ENCODE measurements at places on chromosomes 4 and X.

GRCh38 chrX:147183161-147183560 lies 368.6 kb upstream of the CXorf51A start:
- DNase-seq, result no peak

- no peak for DNase-seq
These were observed 22.3 kb downstream of the PJA1 start for GRCh38 chrX:69142788-69143469.

DNA sequence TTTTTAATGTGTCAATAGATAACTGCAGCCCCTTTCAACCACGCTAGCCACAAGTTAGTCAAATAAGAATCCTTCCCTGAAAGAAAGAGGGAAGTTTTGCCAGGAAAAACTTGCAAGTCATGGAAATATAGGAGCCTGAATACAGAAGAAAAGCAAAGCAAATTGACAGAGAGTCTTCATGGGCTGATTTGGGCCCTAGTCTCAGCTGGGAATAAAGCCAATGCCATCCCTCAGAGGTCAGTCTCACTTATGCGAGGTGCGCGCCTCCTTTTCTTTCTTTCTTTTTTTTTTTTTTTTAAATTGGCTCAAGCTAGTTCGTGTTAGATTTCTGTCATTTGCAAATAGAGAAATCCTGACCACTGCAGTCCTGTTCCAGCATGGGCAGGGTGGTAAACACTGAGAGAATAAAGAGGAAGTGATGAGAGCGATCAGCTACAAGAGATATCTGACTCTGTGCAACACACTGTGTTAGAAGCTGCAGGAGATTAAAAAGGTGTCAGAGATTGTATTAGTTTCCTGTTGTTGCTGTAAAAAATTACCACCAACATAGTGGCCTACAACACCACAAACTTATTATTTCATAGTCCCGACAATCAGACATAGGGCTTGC lies 299.7 kb downstream of the LDB2 start:
- DNase-seq, result no peak

DNA sequence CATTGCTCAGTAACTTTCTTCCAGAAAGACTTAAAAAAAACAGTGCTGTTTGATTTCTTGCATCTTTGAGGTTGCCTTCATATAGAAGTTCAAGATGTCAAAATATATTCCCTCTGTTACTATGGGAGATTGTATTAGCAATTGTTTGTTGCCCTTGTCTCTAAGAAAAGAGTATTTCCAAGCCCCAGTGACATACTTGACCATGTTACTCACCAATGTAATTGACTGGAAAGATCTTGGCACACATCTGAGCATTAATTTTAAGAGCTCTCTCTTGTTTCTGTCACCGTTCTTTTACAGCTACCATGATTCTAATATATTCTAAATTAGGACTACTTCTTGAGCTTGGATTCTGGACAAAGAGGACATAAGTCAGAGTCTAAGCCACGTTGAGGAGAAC lies 902.7 kb upstream of the EPHA5 start:
- DNase-seq, result no peak

DNA sequence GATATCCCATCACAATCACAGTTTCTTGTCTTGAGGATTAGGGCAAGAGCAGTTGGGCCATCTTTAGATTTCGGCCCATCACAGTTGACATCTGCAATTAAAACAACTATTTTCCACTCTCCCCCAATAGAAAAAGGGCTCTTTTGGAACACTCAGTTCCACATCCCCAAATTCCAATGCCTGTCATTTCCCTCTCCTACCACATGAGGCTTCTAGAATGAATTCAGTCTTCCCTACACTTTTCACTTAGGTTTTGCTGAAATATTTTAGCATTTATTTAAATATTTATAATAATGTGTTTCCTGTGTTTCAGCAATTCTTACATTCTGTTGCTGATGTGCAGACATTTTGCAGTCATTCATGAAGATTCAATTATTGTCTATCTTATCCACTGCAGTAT lies 118.4 kb downstream of the COX18 start:
- DNase-seq, result no peak

DNA sequence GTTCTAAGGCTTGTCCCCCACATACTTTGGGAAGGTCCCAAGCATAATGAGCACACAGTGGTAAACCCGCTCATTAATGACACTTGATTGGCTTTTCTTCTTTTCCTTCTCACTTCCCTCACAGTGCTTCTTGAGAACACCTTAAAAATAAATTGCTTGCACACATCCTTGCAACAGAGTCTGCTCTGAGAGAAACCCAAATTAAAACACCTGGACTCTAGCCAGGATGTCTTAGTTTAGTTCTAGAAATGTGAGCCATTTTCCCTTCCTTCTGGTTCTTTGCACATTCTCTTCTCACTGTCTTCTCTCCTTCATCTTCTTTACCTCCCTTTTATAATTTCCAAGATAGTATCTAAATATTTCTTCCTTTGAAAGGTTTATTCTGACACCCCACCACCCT lies 35.3 kb upstream of the COX7B2 start:
- no peak for DNase-seq

GRCh38 chr4:25870081-25870480 lies 7.3 kb upstream of the SEL1L3 start:
- no peak for DNase-seq

- DNase-seq, result no peak
These were observed 21.9 kb upstream of the P2RY8 start for GRCh38 chrX:1558761-1559468.

DNA sequence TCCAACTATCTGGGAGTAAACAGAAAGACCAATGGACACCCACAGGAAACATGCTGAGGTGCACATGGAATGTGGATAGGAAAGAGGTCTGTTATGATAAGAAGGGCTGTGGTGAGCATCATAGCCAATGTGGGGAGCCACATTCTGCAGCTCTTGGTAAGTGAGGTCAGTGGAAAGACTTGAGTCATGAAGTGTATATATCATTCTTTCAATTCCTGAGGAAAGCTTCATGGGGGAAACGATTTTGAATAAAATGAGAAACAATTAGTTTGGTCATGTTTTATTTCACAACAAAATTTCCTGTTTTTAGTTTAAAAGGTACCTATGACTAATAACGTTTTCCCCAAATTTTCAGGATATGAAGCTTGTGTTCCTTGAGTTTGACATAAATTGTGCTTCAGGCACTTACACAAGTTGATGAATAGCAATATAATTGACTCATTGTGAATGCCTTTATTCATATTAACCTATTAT lies 41.4 kb upstream of the RASSF6 start:
- DNase-seq, result no peak

- no peak for DNase-seq
These were observed 66.2 kb downstream of the FHIP1A start for GRCh38 chr4:151475035-151475714.

GRCh38 chr4:61273233-61273632 lies 73.1 kb downstream of the ADGRL3 start:
- no peak for DNase-seq

DNA sequence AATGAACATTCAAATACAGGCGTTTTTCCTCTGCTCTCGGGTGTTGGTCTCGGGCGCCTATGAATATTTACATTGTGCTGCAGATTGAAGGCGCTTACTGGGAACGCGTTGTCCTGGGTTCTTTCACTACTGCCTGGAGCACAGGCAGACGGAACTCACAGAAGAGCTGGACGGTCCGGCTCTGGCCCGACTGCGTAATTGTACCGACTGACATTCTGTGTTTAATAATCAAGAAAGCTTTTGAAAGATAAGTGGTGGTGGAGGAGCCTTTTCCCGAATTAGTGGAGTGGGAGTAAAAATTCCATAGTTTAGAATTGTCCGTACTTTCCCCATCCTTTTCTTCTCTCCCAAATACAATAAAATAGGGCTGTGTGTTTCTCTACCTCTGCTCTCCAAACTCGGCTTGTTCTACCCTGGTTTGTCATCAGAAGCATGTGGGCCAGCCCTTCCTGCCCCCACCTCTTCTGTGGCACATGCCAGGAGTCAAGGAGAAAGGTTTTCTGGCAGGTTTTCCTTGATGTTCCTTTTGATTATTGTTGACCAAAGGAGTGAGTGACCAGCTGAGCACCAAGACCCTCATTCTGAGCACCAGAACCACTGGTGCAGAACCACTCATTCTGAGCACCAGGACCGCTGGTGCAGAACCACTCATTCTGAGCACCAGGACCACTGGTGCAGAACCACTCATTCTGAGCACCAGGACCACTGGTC lies 2.3 kb downstream of the FHDC1 start:
- DNase-seq, result no peak

DNA sequence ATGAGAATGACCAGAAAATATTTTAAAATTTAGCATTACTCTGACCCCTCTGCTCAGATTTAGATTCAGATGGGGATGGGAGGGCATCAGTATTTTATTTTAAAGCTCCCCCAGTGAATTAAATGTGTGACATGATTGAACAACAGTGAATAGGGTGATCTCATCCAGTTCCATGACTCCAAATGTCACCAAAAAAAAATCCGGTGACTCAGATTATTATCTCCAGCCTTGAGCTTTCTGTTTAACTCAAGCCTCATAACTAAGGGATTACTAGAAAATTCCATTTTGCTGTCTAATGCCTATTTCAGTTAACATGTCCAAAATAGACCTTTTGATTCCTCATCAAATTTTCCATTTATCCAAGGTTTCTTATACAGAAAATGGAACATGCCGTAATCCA lies 121.8 kb upstream of the TMEM47 start:
- no peak for DNase-seq

GRCh38 chrX:130330706-130331105 lies 9.0 kb upstream of the SLC25A14 start:
- no peak for DNase-seq

- no peak for DNase-seq
These were observed 177.1 kb upstream of the CENPE start for GRCh38 chr4:103375278-103375677.

GRCh38 chrX:15769300-15769954 lies 20.9 kb upstream of the ZRSR2 start:
- no peak for DNase-seq

- DNase-seq, result no peak
These were observed 305.4 kb upstream of the LDB2 start for GRCh38 chr4:17203797-17204196.

DNA sequence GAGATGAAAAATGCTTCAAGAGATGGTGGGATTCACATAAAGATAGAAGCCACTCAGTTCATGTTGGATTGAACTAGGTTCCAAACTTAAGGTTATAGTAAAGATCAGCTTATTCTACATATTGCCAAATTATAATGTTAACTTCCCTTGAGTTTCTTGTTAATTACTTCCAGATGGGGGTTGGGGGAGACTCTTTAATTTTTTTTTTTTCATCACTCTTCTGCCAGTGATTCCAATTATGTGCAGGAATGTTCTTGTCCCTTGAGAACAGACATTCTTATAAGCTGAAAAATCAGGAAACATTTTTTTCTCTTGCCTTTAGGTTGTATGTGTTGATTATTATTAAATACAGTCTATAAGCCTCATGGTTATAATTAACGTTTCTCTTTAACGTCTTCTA lies 30.0 kb downstream of the MND1 start:
- DNase-seq, result no peak

- DNase-seq, result no peak
These were observed 110.7 kb downstream of the AASDH start for GRCh38 chr4:56276547-56276946.

- no peak for DNase-seq
These were observed 36.0 kb upstream of the SPANXC start for GRCh38 chrX:141278306-141278705.

DNA sequence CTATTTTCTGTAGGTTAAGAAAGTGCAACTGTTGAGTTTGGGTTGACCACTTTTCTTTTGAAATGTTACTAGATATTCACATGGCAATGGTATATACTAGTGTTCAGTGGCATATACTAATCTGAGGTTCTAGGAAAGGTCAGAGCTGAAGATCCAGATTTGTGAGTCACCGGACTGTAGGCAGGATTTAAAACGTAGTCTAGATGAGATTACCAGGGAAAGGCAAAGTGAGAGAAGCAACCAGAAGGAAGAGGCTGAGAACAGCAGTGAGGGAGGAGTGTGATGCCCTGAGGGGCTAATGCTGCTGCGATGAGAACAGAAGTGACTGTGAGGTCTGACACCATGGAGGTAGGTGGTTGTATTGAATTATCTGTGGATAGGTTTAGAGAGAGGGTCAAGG lies 9.7 kb upstream of the PLA2G12A start:
- no peak for DNase-seq

GRCh38 chrX:14913241-14913640 lies 40.0 kb downstream of the MOSPD2 start:
- no peak for DNase-seq

- no peak for DNase-seq
These were observed 108.3 kb downstream of the LHFPL1 start for GRCh38 chrX:112571388-112571787.

DNA sequence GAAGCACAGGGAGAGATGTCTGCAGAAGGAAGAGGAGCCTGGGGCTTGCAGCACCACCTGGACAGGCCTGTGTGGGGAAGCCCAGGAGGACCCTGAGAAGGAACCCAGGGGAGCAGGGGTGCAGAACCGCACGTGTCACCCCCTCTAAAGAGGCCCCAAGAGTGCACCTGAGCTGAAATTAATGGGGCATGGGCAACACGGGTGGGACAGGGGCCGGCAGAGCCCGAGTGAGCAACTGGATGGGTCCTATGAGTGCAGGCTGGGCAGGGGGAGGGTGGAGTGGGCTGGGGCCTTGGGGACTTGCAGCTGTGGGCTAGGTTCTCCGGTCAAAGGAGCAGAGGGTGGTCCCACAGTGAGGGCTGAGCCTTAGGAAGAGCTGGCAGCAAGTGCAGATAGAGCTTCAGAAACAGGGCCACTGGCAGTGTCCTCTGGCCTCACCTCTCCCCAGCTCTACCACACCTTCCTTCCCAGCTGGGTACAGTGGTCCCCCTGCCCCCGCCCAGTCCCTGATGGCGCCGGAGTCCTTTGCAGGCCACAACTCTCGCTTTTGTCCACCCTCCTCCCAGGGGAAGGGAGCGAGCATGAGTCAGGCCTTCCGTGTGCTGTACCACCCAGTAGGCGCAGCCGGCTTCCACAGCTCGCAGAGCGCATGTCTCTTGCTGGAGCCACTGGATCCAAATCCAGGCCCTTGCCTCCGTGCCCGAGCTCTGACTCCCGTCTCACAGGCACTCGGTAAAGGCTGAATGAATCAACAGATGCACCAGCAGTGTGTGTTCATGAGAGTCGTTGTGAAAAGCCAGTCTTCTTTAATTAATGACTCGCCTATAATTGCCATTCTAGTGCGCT lies 131.6 kb downstream of the HMX1 start:
- no peak for DNase-seq

GRCh38 chr4:53932796-53933610 lies 131.4 kb downstream of the CHIC2 start:
- no peak for DNase-seq

DNA sequence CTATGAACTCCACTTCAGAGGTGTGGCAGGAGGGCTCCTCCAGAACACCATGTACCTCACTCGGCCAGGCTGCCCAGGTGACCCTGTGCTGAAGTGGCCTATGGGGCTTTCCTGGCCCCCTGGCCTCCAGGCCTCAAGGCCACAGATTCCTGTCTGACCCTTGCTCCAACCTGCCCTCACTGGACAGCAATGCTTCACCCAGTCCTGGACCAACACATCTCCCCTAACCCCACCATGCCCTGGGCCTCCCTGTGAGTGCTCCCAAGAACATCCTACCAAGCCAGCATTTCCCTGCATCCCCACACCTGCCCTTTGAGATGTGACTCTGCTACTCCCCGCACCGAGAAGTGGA lies 10.5 kb downstream of the ZFYVE28 start:
- DNase-seq, result no peak

Measured in activated CD8-positive, alpha-beta memory T cell treated with anti-CD3 and anti-CD28 coated beads for 48 hours (primary cell).